ENCODE measurements at places on chromosomes 12 and 14. TPM values are rescaled to one million over a fixed set of nuclear protein-coding genes. Genes with fewer than 3 reads are reported as not detected.

The KSR2 gene
- not detected for total RNA-seq

The SERPINA3 gene
- 0.79 TPM for total RNA-seq

The P2RX2 gene
- not detected for total RNA-seq

The KCNK10 gene
- not detected for total RNA-seq

The IFNG-AS1 gene
- not detected for total RNA-seq

The SERPINA10 gene
- total RNA-seq: not detected

The BMP4 gene
- 0.13 TPM for total RNA-seq

The CLEC1A gene
- total RNA-seq: not detected

The PTPRR gene
- total RNA-seq: under 0.01 TPM

The GLI1 gene
- total RNA-seq: 0.26 TPM

The INHBC gene
- total RNA-seq: not detected

The SELPLG gene
- 0.13 TPM for total RNA-seq

The CD4 gene
- not detected for total RNA-seq

The OSGEP gene
- total RNA-seq: 15.0 TPM

The SPIC gene
- total RNA-seq: not detected

The KRT75 gene
- total RNA-seq: 7.3 TPM
